Central memory CD4-positive, alpha-beta T cell (primary cell): ENCODE measurements at places on chromosomes 1 and 21.

DNA sequence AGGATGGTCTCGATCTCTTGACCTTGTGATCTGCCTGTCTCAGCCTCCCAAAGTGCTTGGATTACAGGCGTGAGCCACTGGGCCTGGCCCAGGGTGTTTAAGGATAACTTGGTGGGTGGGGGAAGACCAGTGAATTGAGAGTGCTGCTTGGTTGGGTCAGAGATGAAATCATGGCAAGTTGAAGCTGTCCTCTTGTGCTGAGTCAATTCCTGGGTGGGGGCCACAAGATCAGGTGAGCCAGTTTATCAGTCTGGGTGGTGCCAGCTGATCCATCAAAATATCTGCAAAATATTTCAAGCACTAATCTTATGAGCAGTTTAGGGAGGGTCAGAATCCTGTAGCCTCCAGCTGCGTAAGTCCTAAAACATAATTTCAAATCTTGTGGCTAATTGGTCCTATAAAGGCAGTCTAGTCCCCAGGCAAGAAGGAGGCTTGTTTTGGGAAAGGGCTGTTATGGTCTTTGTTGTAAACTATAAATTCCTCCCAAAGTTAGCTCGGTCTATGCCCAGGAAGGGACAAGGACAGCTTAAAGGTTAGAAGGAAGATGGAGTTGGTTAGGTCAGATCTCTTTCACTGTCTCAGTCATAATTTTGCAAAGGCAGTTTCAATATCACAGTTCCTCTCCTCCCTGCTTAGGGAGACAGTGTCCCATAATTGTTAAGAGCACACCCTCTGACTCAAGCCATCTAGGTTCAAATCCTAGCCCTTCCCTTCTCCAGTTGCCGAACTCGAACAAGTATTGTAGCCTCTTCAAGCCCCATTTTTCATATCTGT, 66.8 kb upstream of the BACH1 start:
- DNase-seq = no peak

DNA sequence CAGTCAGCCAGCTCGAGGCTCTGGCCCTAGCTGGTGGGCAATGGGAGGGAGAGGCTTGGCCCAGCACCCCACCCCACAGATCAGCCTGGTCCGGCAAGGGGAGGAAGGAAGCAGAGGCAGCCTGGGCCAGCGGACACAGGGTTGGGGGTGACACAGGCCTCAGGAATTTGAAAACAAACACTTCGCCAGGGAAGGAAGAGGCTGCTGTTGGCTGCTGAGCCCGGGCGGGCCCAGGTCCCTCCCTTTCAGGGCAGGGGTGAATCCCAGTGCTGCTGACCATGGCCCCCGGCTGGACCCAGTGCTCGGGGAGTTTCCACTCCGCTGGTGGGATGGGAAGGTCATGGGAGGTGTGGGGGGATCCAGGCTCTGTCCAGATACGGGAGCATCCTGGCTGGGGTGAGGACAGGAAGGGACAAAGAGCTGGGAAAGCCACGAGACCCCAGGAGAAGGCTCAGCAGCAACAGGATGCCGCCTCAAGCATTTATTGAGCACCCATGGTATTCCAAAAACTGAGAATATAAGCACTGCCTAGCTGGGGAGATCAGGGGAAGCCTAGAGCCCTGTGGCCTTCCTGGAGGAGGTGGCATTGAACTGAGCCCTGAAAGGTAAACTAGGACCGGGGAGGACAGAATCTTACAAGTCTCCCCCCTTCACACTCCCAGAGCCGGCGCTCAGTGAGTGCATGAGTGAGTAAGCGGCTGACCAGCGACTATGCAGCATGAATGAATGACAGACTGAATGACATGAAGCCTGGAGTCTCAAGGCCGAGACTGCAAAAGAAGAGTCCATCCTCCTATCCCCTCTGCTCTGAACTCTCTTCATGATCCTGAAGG, 26.2 kb upstream of the EPHA2 start:
- no peak for DNase-seq

DNA sequence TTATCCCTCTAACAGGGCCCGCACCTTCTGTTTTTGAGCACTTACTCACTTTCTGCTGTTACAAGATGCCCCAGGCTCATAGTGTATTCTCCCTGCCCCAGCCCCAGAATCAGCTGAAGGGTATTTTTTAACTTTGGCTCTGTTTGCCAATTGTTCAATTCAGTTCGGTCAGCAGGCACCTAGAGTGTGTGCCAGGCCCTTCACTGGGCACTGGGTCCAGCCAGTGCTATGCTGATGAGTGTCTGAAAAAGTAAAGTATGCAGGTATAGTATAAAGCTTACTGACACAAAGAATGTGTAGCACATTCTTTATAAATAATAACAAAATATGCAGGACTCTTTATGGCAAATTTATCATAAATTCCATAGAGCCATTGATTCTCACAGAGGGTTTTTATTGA, 35.0 kb downstream of the FHAD1 start:
- no peak for DNase-seq

DNA sequence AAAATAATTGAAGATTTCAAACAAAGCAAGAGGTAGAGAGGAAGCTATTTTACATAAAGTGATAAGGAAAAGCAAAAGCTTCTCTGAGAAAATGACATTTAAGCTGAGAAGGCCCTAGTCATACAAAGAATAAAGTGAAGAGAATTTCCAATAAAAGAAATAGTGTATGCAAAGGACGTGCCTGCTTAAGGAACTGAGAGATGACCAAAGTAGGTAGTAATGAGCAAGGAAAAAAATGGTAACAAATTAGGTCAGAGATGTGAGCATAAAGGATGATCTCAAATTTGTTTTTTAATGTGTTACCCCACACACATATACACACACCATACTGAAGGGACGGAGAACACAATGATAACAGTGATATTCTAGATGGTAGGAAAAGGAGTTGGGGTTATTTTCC, 46.4 kb downstream of the NRIP1 start:
- no peak for DNase-seq

DNA sequence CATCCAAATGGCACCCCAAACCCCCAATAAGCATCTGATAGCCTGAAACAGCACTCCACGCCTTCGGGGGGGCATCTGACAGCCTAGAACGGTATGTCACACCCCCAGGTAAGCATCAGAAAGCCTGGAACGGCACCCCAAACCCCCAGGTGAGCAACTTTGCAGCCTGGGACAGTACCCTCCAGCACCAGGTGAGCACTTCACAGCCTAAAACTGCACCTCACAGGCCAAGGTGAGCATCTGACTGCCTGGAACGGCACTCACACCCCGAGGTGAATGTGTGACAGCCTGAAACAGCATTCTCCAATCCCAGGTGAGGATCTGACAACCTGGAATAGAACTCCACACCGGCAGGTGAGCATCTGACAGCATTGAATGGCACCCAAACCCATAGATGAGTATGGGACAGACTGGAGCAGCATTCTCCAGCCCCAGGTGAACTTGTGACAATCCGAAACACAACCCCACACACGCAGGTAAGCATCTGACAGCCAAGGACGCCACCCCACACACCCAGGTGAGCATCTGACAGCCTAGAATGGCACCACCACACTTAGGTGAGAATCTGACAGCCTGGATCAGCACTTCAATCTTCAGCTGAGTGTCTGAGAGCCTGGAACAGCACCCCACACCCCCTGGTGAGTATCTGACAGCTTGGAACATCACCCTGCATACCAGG, 18.3 kb upstream of the MMEL1 start:
- no peak for DNase-seq

- DNase-seq = no peak
These were observed 7.6 kb upstream of the KRTAP19-8 start for GRCh38 chr21:31045841-31046240.

DNA sequence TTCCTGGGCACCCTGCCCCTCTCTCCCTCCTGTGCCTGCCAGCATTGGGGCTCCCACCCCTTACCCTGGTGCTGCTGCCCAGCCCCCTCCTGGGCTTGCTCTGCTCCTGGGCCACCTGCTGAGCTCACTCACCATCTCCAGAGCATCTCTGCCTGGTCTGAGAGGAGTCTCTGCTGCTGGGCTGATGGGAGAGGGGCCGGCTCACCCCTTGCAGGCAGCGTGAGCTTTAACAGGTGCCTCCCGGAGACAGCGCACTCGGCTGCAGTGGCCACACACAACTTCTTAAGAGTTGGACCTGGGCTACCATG, 721.7 kb downstream of the MATN1 start:
- no peak for DNase-seq

- no peak for DNase-seq
These were observed 30.8 kb upstream of the PTGFRN start for GRCh38 chr1:116878804-116879477.

- no peak for DNase-seq
These were observed 19.5 kb upstream of the PADI3 start for GRCh38 chr1:17229379-17229778.

DNA sequence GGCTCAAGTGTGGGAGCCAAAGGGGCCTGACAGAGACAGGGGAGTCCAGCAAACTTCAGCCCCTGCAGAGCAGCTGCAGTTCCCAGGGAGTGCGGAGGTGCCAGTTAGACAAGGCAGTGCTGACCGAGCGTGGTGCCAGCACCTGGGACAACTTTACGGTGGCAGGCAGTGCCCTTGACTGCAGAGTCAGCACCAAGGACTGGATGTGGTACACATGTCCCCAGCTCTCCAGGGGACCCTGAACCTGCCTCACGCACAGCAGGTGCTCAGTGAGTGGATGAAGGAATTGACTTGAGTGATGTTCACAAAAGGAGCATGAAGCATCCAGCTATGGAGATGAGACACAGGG, 296.5 kb downstream of the SIPA1L2 start:
- no peak for DNase-seq

DNA sequence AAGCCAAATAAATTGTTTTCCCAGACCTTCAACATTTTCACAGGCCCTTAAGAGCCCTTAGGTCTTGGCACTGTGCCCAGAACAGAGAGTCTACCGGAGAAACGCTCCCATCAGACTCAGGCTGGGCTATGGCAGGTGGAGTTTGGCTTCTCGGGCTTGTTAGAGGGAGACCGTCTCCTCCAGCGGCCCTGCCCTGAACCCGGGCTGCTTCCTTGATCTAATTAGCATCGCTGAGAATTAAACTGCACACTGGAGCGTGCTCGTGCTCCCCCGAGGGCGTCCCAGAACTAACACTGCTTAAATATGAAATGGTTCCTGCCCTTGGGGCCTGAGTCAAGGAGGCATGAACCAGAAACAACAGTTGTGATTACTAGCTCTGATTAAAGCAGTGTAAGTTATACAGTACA, 634.4 kb downstream of the MATN1 start:
- DNase-seq = no peak

DNA sequence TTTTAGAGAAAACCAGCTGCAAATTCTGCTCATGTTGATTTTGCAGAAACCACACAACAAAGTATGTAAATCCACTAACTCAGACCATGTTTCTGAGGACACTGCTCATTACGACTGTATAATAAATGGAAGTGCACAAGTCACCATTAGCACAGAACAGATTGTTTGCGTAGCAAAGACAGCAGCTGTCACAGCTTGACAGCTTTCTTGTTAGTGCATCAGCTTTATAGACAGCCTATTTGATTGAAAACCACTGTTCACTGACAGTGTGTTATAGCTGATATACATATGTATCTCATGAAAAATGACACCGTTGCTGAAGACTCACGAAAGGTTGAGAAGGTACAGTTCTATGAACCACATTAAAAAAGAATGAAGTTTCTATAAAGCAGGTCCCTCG, 560.2 kb upstream of the ZRANB2 start:
- DNase-seq = no peak

DNA sequence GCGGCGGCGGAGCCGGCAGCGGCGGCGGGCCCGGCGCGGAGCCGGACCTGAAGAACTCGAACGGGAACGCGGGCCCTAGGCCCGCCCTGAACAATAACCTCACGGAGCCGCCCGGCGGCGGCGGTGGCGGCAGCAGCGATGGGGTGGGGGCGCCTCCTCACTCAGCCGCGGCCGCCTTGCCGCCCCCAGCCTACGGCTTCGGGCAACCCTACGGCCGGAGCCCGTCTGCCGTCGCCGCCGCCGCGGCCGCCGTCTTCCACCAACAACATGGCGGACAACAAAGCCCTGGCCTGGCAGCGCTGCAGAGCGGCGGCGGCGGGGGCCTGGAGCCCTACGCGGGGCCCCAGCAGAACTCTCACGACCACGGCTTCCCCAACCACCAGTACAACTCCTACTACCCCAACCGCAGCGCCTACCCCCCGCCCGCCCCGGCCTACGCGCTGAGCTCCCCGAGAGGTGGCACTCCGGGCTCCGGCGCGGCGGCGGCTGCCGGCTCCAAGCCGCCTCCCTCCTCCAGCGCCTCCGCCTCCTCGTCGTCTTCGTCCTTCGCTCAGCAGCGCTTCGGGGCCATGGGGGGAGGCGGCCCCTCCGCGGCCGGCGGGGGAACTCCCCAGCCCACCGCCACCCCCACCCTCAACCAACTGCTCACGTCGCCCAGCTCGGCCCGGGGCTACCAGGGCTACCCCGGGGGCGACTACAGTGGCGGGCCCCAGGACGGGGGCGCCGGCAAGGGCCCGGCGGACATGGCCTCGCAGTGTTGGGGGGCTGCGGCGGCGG, 1.0 kb downstream of the ARID1A start:
- peak; percentile 75 for DNase-seq

DNA sequence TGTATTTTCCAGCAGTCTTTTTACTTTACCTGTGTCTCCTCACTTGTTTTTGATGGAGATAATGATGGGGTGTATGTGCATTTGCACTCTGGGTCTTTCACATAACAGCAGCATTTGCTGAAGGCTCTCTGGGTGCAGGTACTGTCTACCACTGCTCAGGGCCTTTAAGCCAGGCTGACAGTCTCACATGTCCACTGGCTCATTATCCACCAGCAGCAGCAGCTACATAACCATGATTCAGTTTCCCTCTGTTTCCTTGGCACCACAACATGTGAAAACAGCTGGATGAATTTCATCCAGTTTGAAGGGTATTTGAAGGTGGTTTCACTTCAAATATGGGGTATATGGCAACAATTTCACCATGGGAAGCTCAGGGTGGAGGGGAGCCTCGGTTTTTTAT, 41.2 kb upstream of the ROR1 start:
- DNase-seq = no peak

- no peak for DNase-seq
These were observed 47.6 kb downstream of the LACTBL1 start for GRCh38 chr1:22925111-22925510.

DNA sequence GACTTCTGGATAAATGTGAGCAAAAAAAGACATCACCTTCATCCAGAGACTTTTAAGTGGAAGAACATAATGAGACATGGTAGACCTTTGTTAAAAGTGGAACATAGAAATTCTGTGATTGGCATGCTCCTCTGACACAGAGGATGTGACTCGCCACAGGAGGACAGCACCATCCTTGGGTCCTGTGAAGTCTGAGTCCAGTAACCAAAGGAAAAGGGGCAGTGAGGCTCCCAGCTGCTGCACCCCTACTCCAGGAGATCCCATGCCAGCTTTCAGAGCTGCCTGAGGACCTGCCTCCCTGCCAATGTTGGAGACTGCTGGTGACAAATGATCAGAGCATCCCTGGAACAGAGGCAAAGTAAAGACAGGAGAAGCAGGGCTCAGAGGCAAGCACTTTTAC, 136.2 kb downstream of the BRINP2 start:
- DNase-seq = no peak

GRCh38 chr1:65254320-65255034, 54.9 kb upstream of the DNAJC6 start:
- peak; percentile 81 for DNase-seq
